ENCODE measurements at places on chromosomes 1 and 21. TPM values are rescaled to one million over a fixed set of nuclear protein-coding genes. Genes with fewer than 3 reads are reported as not detected.

The MEF2D gene
- 17.3 TPM for total RNA-seq

The WNT2B gene
- total RNA-seq: 1.5 TPM

The RNF186 gene
- total RNA-seq: not detected

The PLPP3 gene
- 21.2 TPM for total RNA-seq

The OR2L3 gene
- not detected for total RNA-seq

The CFAP141 gene
- total RNA-seq: not detected

The SLC30A2 gene
- total RNA-seq: not detected

The SHISAL2A gene
- total RNA-seq: 0.65 TPM

The IVL gene
- total RNA-seq: not detected

GRCh38 chr21:27776925-27777553, 810.2 kb upstream of the ADAMTS5 start:
- no peak for DNase-seq

GRCh38 chr1:164583835-164584539, 25.0 kb downstream of the PBX1 start:
- no peak for DNase-seq

- no peak for DNase-seq
These were observed 24.0 kb downstream of the LRRC8D start for GRCh38 chr1:89844860-89845259.

- no peak for DNase-seq
These were observed 74.6 kb downstream of the PGBD5 start for GRCh38 chr1:230351514-230351913.

DNA sequence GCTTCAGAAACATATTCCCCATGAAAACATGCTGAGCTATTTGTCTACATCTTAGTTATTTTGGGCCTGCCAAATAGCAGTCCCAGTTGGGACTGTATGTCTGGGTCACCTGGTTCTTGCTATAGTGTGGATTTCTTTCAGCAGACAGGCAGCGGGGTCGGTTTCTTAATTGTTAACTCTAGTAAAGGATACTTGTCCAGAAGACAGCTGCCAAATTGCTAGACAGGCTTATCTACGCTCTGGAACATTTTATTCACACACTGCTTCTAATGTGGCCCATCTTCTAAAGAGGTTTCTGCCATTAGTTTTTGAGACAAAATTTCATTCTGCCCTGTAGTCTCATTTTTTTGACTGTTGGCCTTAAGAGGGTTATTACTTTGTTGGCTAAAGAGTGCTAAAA, 217.9 kb downstream of the RWDD3 start:
- no peak for DNase-seq

- DNase-seq: no peak
These were observed 4.1 kb upstream of the PRDM16 start for GRCh38 chr1:3064901-3065300.

GRCh38 chr1:85661767-85662166, 46.5 kb downstream of the ZNHIT6 start:
- DNase-seq: no peak

DNA sequence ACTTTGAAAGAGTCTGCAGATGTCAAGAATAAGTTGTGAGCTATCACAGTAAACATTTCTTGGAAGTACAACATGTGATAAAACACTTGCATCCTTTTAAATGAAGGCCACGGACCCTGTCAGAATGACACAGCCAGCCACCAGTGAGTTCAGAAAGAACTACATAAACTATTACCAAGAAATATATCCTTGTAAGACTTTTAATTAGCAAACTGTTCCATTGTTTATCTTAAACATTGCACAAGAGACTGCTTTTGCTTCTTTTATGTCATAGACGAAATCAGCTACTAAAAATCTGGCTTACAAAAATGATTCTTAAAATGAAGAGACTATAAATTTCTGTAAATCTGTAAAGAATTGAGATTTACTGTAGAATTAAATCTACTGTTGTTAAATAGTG, 17.9 kb downstream of the LRRC7 start:
- DNase-seq: no peak

DNA sequence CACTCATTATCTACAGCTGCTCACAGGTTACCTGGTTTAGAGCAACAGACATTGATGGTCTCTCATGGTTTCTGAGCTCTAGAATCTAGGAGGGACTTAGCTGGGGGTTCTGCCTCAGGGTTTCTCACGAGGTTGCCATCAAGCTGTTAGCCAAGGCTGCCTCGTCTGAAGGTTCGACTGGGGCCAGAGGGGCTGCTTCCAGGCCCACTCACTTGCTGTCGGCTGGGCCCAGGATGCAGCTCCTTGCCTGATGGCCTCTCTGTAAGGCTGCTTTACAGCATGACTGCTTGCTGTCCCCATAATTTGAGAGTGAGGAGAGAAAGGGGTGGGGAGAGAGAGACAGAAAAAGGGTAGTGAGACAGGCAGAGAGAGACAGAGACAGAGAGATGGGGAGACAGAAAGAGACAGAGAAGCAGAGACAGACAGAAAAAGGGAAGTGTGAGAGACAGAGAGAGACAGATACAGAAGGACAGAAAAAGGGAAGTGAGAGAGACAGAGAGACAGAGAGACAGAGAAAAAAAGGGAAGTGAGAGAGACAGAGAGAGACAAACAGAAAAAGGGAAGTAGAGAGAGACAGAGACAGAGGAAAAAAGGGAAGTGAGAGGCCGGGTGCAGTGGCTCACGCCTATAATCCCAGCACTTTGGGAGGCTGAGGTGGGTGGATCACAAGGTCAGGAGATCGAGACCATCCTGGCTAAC, 106.8 kb upstream of the C1orf174 start:
- DNase-seq: no peak

Data from neural crest cell (in vitro differentiated cells).